ENCODE measurements at places on chromosomes 2 and 18.

DNA sequence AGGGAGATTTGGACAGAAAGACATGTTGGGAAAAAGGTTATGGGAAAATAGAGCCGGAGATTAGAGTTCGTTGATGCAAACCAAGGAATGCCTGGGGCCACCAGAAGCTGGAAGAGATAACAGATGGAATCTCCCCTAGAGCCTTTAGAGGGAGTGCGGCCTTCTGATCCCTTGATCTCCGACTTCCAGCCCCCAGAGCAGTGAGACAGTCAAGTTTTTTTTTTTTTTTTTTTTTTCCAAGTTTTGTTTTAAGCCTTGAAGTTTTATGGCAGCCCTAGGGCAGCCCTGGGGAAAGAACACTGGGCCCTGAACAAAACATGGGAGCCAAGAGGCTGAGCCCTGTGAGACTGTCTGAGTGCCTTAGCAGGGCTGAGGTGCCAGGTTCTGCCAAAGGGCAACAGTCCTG, 6.5 kb downstream of the DGKD start:
- DNase-seq: no peak

DNA sequence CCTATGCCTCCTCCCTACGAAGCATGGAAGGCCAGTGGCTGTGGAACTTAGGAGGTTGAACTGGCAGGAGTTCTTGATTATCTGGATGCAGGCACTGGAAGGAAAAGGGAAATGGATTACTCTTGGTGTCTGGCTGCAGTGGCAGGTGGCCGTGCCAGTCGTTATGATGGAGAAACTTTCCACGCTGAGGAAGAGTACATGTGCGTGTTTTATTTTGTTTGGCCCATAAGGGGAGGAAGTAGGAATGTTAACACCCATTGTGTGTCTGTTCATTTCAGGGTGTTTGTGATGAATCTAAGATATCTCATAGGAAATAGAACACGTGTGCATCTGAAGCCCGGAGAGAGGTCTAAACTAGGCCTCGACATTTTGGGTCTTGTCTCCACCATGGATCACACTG, 122.8 kb upstream of the NFATC1 start:
- no peak for DNase-seq

DNA sequence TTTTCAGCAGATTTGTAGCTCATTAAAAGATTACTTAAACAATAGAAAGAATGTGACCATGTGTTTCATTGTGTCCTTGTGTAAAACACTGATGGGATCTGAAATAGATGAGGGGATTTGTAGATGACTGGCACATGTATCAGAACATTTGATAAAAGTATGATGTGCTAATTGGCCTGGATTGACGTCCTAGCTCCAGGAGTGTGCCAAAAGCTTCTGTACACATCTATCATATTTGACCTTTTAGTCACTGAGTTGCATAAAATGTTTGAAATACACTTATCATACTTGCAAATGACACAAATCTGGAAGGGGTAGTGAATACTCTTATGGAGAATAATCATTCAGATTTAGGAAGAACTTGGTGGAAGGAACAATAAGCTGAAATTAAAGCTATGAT, 778.5 kb downstream of the ERBB4 start:
- DNase-seq: no peak

DNA sequence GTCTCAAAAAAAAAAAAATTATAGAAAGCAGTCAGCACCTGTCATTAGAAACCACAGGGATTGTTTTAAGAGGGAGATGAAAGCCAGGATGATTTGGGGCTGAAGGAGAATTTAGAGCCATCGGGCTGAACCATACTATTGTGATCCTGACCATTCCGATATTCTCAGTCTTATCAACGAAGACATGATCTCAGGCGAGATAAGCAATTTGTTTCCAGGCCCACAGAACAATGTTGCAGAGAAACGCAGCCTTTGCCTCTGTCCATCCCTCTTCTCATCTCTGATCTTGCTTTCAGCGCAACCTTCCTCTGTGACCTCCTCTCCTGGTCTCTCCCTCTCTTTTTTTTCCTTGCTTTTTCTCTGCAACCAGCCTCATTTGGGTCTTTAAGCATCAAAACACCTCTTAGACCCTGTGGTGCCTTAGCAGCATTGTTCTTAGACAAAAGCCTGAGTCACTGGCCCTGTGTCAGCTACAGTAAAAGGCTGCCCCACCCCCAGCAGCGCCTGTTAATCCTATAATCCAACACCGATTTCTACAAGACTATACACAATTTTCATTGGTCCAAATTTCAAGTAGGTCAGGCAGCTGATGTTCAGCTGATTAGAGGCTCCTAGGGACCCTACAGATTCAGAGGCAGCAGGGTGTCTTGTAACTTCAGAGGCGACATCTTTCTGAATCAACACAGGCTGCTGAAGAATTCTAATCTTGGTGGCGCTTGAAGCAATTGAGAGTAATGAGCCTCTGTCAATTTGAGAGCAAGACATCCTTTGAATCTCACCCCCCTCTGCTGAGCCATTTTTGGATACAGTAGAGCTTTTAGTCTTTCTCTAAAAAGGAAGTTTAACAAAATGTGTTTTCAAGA, 206.0 kb downstream of the NCK2 start:
- no peak for DNase-seq

- no peak for DNase-seq
Measured at GRCh38 chr2:124913868-124914267, 888.8 kb downstream of the CNTNAP5 start.

GRCh38 chr2:233994151-233994550, 56.4 kb upstream of the SPP2 start:
- DNase-seq: no peak

- DNase-seq: no peak
Measured at GRCh38 chr2:70828914-70829824, 6.4 kb downstream of the CD207 start.

- DNase-seq: no peak
Measured at GRCh38 chr2:155846259-155846658, 486.3 kb downstream of the NR4A2 start.

DNA sequence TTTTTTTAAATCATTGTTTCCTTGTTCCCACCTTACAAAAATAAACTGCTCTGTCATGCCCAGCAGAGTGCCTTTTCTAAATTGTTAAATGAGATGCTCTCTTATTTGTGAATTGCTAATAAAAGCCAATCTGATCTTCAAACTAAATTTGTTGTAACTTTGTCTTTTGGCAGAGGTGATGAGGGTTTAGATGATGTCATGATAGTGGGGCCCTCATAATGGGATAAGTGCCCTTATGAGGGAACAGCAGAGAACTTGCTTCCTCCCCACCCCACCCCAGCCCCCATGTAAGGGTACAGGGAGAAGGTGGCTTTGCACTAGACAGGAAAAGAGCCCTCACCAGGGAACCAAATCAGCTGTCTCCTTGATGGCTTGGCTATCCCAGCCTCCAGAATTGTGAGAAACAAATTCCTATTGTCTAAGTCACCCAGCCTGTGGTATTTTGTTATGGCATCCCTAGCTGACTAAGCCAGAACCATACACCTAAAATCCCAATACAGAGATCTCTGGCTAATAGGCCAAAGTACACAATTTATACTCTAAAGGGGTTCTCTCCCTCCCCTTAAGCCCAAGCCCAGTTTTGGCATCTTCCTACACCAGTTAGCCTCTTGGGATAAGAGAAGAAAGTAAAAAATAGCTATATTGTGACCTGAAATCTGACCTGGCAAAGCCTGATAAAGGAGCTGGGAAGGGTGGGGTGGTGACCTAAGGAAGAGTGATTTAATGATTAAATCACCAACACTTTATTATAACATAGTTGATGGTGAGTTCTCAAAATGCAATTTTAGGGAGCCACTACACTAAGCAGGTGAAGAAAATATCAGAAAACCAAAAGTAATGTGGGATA, 40.3 kb upstream of the HNRNPA3 start:
- DNase-seq: no peak

DNA sequence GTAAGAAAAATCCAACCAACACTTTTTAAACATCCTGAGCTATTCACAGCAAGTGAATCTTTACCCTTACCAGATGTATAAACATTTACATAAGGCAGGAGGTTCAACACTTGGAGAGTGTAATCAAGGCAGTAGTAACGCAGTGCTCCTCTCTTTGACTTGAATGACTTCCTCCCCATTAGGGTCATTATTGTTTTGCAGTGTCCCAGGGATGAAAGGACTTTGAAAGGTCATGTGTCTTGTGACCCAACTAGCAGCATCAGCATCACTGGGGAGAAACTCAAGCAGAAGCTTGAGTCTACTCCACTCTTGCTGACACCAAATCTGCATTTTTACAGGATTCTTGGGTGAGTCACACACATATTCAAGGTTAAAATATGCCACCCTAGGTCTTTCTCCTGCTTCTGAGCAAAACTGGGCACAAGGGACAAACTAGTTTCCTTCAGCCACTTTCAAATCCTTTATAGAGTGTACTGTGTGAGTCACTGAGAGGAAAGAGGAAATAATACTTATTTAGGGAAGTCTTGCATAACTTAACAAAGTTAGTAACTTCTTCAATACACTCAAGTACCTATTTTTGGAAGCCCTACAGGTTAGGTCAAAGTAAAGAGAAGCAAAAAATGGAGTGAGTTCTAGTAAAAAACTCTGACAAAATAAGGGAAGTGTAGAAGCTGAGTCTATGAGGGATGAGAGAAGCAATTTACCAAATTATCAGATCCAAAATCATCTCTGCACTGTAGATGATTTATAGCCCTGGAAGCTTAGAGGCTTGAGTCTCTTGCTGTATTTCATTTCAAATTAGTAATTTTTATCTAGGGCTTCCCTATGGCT, 51.0 kb upstream of the EML4 start:
- peak; percentile 54 for DNase-seq

DNA sequence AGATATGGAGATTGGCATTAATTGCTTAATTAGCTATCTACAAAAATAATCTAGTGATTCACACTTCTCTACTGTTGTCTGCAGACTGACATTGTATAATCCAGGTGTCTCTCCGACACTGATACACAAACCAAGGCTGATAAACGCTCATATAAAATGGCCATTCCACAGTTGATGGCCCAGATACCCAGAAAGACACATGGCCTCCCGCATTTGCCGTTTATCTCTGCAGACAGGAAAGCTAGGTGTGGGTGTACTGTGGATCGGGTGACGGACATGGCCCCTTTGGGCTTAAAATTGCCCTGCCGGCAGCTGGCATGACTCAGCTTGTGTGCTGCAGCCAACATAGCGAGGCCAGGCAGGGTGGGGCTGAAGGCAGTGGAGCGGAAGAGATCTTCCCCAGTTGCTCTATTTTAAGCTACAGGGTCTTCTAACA, 18.5 kb downstream of the PMAIP1 start:
- DNase-seq: peak; percentile 81

- no peak for DNase-seq
Measured at GRCh38 chr18:51907687-51908597, 432.1 kb upstream of the DCC start.

DNA sequence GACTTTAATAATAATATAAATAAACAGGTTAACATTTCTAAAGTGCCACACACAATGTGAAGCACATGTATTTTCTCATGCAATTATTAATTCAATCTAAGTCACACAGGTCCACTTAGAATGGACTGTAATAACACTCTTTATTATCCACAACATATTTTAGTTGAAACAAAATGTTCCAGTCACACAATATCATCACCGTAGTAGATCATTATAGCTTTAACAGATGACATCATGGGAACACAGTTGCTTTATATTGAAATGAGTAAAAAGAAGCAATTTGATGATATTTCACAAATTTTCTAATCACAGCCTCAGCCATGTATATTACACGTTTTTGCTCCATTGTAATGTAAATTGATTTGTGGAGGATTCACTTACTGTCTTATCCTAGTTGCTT, 266.3 kb downstream of the MEIS1 start:
- no peak for DNase-seq

DNA sequence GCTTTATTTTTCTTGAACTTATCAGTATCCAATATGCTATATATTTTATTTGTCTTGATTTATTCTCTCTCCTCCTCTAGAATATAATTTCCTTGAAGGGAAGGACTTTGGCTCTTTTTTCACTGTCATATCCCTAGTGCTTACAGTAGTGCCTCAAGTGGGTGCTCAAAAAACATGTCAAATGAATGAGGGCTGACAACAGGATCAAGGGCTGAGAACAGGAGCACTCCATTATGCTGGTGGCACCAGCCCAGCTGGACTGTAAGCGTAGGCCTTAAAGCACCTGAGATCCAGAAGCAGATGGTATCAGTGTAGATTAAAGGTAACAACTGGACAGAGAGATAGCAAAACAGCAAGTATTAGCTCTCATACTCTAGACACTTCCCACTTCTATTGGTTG, 46.3 kb downstream of the PMS1 start:
- DNase-seq: peak; percentile 71

DNA sequence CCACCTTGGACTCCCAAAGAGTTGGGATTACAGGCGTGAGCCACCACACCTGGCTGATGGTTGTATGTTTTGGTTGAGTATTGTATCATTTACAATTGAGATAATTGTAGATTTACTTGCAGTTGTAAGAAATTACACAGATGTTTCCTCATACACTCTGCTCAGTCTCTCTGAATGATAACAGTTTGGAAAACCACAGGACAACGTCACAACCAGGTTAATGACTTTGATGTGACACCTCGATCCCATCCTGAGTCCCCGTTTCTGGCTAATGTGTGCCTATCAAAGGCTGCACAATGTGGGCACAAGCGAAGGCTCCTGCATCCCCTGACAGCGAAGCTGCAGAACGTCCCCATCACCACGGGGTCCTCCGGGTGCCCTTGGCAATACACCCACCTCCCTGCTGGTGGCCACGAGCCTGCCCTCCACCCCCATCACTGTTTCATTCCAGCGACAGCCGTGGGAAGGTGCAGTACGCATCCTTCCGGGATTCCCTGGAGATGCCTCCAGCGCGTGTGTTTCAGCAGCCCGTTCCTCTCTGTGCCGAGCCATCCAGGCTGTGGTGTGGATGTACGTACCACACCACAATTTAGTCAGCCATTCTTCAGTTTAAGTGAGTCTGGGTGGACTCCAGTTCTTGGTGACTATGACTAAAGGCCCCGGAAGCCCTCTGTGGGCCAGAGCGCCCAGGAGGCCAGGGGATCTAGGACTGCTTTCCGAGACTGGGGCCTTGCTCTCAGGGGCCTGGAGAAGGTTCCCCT, 4.3 kb upstream of the PDCD1 start:
- DNase-seq: no peak

DNA sequence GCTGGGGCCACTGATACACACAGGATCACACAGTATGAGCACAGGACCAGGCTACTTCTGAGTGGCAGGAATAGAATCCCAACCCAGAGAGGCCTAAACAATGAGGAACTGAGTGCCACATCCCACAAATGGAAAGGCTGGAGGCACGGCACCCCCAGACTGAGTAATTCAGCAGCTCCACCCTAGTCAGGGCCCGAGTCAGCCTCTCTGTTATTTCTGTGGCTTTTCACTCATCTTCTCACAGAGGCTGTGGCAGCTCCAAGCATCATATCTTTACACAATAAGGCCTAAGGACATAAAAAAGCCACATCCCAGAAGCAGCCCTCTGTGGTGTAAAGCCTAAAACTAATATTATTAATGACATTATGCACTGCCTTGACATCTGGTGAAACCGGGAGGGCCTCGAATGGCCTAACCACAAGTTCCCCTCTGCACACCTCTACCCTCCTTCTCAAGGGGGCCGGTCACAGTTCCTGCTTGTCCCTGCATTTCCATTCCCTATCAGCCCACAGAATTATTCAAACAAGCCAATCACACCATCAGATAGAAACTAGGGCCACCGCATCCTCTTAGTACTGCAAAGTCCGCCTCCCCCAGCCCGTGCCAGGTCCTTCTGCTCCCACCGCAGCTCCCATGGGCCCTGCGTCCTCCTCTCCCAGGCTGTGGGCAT, 12.5 kb upstream of the MAL start:
- DNase-seq: no peak

GRCh38 chr2:195961873-195962272, 106.8 kb downstream of the DNAH7 start:
- no peak for DNase-seq

- no peak for DNase-seq
Measured at GRCh38 chr2:26946841-26947784, 23.3 kb upstream of the MAPRE3 start.
